ENCODE measurements at places on chromosomes 7 and 10. TPM values are rescaled to one million over a fixed set of nuclear protein-coding genes. Genes with fewer than 3 reads are reported as not detected.

DNA sequence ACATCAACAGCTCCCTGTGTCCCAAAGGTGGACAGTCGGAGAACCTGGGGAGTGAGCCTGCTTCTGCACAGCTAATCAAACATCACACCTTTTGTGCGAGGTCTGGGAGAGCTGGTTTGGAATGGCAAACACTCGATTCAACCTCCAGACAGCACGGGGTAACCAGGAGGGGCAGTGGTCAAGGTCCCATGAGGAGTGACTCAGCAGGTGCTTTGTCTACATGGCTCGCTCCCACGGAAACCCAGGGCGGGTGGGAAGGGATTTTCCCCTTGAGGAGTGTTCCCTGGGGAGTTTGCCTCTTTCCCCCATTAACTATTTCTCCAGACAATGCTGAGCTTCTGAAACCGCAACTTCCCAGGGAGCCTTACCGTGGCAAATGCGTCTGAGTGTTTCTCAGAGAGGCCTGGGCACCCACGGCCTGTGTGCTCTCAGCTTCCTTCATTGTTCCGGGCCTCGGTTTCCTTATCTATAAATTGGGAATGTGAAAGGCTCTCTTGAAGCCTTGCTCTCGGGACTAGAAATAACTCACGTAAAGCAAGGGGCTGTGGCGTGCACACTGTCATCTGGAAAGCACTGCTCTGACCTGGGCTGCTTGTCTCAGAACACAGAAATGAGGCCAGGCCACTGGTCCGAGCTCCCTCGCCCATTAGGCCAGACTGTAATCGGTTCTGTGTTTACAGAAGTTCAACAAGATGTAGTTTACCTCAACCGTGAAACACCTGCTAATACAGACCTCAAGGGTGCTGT is 14.0 kb upstream of the GTPBP4 start:
- DNase-seq: no peak

GRCh38 chr7:108308903-108309302 is 147.3 kb downstream of the NRCAM start:
- no peak for DNase-seq

- DNase-seq: peak; percentile 5
These were observed 13.0 kb downstream of the STK32C start for GRCh38 chr10:132294561-132295318.

DNA sequence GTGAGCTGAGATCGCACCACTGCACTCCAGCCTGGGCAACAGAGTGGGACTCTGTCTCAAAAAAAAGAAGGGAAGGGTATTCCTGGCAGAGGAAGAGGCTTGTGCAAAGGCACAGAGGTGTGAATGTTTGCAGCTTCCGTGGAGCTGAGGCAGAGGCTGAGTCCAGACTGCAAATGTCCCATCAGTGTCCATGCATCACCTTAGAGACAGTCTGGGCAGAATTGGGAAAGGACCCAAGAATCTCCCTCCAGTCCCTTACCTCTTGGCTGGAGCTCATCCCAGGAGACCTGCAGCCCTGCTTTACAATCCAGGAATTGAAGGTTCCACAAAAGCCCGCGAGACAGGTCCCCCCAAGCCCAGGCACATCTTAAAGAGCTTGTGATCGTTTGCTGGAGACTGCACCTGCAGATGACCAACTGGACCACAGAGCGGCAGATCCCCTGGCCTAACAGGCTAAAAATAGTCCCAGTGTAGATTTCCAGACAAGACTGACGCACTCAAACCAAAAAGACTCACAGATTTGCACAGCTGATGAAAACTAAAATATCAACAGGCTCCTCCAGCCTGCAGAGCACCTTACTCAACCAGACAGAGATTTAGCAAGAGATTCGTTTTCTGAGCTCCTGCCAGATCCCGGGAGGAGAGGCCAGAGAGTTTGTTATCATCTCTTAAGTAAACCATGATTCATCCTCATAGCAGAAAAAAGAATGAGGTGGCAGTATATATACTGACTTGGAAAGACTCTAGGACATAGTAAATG is 22.9 kb upstream of the NANOS1 start:
- no peak for DNase-seq

The OPALIN gene
- total RNA-seq: not detected

DNA sequence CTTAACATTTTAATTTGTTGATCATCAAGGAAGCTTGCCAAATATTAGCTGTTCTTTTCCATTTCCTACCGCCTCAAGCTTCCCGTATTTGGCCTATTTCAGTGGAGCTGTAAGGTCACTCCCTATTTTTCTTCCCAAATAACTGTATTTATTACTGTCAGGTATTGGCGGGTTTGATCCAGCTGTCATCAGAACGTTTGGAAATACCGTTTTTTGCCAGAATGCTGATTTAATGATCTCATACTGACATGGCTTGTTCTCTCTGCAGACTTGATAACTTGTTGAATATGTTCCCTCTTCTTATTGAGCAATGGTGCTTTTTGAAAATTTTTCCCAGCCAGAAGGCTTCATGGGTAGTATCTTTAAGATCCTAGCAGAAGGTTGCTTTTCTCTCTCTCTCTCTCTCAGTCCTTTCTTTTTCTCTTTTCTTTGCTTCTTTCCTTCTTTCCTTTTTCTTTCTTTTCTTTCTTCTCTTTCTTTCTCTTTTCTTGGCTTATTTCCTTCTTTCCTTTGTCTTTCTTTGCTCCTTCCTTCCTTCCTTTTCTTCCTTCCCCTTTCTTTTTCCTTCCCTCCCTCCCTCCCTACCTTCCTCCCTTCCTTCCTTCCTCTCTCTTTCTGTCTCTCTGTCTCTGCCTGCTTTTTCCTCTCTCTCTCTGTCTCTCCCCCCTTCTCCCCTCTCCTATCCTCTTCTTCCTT is 42.1 kb downstream of the CUX1 start:
- DNase-seq: no peak

The DENND2A gene
- 10.8 TPM for total RNA-seq

DNA sequence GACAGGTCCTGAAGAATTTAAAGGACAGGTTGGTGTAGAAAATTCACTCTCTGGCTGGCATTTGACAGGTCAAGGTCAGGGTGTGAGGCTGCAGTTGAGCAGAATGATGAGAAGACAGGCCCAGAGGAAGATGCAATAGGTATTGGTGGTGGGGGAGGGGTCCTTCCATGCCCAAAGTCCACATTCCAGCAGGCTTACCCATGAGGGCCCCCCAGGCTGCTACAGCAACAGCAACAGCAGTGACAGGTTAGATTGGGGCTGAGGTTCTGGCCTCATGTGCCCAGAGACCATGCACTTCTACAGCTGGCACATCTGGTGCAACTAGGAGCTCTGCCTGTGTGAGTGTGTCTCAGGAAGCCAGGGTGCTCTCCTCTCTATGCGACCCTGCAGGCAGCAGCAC is 223.5 kb upstream of the GHITM start:
- DNase-seq: no peak

GRCh38 chr10:74898201-74898976 is 72.0 kb downstream of the KAT6B start:
- no peak for DNase-seq

DNA sequence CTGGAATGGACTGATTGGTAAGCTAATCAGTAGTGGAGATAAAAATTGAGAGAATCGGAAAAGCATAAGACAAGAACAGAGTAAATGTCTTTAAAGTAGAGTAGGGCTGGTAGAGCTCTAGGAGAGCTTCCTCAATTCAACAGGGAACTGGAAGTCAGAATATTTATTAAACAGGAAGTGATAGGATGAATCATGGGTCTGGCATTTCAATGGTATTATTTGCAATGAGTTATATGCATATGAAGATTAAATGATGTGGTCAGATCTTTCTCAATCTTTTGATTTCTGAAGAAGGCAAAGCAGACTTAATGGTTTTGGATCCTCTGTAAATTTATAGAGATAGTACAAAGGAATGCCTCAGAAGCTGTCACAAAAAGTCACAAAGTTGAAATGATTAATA is 349.0 kb downstream of the HPSE2 start:
- DNase-seq: no peak

GRCh38 chr7:112821345-112821744 is 31.2 kb upstream of the TMEM168 start:
- no peak for DNase-seq

The CALML5 gene
- not detected for total RNA-seq

- DNase-seq: no peak
These were observed 100.0 kb upstream of the WNT16 start for GRCh38 chr7:121228779-121229178.

DNA sequence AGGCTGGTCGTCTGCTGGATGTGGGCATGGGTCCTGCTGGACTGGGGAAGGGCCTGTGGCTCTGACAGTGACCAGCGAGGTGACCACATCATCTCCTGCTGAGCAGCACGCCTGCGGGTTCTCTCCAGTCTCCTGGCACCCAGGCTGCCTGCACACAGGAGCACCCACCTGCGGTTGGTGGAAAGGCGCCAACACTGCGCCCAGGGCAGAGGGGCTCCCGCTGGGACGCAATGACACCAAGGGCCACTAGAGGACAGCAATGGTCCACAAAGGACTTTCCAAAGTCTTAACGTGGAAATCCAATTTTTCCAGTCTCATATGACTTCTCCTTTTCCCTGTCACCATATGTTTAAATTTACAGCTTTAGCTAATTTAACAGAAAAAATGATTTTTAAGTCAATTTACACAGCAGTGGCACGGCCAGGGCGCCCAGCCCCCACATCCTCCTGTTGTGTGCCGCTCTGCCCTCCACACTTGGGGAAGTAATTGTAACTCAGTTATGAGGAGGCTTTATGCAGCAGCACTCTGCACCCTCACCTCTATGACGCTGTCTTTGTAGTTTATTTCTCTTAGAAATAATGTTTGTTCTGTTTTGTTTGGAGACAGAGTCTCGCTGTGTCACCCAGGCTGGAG is 38.1 kb downstream of the CFAP46 start:
- DNase-seq: peak; percentile 14

DNA sequence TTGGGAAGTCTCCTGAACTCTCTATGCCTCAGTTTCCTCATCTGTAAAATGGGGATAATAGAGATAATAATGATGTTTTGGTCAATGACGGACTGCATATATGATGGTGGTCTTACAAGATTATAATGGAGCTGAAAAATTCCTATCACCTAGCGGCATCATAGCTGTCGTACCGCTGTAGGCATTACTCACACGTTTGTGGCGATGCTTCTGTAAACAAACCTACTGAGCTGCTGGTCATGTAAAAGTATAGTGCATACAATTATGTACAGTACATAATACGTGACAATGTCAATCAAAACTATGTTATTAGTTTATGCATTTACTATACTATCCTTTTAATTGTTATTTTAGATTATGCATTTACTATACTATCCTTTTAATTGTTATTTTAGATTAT is 339.1 kb upstream of the NPVF start:
- DNase-seq: no peak

GRCh38 chr7:120404042-120404441 is 131.1 kb downstream of the KCND2 start:
- no peak for DNase-seq

GRCh38 chr7:155560982-155561686 is 14.8 kb upstream of the CNPY1 start:
- no peak for DNase-seq

DNA sequence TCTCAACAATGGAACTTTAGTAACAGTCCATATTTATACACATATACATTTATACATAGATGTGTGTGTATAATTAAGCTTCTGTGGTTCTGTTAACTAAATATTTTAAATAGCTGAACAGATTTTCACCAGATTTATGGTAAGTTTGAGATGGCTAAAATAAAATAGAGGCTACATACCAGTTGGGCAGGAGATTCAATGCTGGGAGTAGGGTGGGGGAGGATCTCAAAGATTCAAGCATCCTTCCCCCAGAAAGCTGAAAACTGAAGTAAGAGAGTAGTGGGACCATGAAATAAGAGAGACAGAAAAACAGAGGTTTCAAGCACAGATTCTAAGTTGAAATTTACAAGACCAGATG is 14.0 kb downstream of the LRRC17 start:
- no peak for DNase-seq

- no peak for DNase-seq
These were observed 36.1 kb downstream of the LRRN3 start for GRCh38 chr7:111126987-111127386.

- DNase-seq: no peak
These were observed 55.9 kb upstream of the SEMA3A start for GRCh38 chr7:84250452-84250851.

DNA sequence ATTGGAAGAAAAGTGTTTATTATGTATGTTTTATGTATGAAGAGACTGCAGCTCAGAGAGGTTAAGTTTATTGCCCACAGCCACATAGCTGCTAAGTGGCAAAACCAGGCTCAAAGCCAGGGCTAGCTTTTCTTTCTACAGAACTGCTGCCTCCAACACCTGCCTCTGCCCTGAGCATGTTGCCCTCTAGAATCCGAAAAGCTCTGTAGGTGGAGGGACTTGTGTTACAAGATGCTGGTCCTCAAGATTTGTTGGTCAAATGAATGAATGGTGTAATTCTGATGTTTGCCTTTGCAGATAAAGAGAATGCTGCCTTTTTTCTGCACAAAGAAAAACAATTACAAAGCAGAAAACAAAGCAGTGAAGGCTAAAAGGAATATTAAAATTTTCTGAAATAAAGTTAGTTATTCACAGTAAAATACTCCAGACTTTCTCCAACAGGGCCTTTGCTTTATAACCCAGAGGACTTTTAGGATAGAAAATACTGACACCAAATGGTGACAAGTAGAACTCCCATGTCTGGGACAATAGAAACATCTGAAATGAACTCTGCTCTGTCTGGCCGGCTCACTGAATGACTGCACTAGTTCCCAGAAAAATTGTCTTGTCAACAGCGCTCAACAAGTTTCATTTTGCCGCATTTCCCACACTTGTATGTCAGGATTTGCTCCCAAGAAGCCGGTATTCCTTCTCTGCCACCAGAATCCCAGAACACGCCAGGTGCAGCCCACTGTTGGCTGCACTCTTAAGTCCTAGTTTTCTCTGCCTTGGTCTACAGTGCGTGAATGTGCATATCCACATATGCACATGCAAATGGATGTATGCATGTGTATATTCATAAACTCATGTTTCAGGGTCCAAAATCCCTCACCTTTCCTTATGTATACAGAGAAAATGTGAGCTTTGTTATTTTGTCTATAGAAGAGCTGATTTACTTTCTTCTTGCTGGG is 11.0 kb upstream of the DNTT start:
- DNase-seq: no peak

The ATP6V0E2 gene
- total RNA-seq: 120 TPM

All from left ventricle myocardium inferior (tissue), 1 donor.